Stimulated activated CD4-positive, alpha-beta T cell treated with anti-CD3 and anti-CD28 coated beads, Interleukin-15, amount 100 ng/mL, for 24 hours (primary cell): ENCODE measurements at places on chromosomes 13 and 19.

DNA sequence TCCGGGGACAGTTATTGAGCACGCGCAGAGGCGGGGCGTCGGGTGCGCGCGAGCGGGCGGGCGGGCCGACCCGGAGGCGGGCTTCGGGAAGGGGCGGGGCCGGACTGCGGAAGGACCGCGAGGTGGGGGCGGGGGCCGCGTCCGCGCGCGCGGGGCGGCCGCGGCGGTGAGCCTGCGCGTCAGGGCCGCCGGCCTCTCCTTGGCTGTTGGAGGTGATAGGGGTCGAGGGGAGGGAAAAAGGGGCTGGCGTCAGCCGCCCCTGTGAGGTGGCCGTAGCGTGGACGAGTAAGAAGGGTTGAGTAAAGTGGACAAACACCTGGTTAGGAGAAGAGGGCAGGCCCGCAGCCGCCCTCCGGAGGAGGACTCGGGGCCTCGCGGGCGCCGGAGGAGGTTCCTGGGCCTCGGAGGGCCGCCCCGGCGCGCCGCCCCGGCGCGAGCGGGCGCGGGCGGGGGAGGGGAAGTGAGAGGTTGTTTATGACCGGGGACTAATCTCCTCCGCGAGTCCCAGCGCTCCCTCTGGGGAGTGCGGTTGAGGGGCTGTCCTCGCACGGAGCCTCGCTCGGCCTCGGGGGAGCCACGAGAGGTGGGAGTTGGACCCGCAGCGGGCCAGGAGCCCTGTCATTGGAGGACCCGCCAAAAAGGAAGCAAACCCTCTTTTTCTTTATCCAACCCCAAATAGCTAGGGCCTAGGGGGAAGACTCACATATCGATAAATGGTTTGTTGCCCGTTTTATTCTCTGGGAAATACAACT is 547 bp upstream of the INTS6 start:
- DNase-seq, result peak; percentile 83

DNA sequence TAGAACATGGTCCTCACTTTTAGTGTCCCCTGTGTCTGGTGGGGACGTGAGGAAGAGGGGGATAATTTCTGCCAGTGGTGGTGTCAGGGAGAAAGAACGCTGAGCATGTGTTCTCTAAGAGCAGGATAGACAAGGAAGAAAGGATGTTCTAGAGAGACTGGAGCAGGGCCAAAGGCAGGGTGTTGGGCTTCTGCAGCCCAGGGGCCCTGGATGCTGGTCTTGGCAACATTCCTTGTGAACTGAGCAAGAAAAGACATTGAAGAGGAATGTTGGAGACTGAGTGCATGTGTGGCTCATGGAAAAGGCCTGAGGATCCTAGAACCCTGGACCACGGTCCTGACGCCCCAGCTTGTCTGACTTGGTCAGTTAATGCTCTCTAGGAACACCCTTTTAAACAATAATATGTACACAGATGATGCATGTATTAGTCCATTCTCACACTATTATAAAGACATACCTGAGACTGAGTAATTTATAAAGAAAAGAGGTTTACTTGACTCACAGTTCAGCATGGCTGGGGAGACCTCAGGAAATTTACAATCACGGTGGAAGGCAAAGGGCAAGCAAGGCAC is 33.6 kb upstream of the SLC10A2 start:
- no peak for DNase-seq

- DNase-seq, result no peak
Measured at GRCh38 chr13:84417416-84417815, 535.1 kb upstream of the SLITRK1 start.

DNA sequence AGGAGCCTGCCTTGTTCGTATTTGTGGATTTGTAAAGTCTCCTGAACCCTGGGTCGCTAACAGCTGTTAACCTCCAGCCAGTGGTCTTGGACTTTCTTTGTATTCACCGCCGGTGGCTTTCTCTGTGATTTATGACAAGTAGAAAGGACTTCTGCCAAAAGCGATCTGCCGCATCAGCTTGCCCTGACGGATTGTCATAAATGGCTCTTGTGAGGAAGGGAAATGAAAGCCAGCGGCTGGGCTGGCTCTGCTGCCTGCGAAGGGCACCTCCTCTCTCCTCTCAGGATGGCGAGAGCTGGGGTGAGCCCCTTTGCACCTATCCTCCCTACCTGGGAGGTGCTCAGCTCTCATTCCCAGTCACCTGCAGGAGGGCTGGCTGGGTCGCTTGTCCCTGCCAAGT is 25.6 kb downstream of the DHRS12 start:
- no peak for DNase-seq

GRCh38 chr19:32902448-32902847 is 32.9 kb upstream of the SLC7A9 start:
- DNase-seq, result no peak

GRCh38 chr19:37470216-37470615 is 1.1 kb downstream of the ZNF570 start:
- no peak for DNase-seq

DNA sequence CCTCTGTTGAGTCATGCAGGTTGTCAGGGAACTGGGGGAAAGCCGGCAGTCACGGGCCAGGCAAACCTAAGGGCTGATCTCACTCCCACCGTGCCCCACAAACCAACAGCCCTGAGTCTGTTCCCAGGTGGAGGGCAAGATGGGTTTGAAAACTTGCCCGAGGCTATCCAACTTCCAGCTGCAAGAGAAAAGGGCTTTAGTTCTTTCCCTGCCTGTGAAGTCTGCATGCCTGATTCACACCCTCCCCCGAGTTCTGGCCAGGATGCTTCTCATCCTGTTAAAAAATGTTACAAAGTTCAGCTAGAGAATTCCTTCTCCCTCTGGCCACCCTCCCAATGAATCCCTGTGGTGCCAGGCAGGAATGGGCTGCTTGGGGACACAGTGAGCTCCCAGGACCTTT is 33.1 kb downstream of the MYO16 start:
- DNase-seq, result no peak

DNA sequence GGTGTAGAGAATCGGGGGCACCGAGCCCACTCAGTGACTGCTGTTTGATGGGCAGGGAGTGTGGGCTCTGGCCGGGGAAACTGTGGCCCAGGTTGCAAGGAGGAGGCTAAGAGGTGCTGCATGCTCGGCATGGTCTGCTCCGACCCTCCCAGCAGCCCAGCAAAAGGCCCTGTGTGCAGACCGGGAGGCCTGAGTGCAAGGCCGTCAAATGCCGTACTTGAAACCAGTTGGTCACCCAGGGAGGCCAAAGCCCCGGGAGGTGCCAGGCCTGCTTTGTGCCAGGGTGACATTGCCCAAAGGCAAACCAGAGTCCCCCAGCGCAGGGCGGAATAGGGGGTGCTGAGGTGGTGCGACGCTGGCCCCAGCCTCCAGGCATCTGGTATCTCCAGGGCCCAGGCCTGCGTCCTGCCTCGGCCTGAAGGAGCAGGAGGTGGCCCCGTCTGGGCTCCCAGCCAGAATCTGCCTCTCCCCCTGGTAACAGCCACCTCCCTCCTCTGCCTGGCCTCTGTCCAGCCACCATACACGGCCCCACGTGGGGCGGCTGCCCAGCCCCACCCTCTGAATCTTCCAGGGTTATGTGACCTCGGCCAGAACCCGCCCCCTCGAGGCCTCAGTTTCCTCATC is 4.0 kb downstream of the PIK3R2 start:
- DNase-seq, result no peak

DNA sequence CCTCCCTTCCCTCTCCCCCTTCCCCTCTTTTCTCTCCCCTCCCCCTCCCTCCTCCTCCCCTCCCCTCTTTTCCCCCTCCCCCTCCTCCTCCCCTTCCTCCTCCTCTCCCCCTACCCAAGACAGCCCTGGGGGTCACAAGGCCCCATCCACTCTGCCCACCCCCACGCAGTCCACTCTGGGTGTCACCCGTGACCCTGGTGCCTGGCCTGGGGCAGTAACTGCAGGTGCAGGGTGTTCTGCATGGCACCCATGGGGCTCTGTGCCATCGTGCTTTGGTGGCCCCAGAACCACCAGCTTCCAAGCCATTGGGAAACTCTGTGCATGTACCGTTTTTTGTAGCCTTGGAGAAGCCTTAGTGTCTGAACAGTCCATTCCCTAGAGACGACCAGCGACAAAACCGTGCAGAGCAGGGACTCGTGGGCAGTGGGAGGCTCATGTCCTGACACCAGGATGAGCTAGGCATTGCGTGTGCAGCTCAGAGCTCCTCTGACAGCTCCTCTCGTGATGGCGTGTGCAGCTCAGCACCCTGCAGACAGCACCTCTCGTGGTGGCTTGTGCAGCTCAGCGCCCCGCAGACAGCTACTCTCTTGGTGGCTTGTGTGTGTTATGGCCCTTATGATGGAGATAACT is 43.7 kb upstream of the F7 start:
- no peak for DNase-seq

GRCh38 chr19:58361900-58362271 is 665 bp downstream of the ZNF497 start:
- peak; percentile 73 for DNase-seq

DNA sequence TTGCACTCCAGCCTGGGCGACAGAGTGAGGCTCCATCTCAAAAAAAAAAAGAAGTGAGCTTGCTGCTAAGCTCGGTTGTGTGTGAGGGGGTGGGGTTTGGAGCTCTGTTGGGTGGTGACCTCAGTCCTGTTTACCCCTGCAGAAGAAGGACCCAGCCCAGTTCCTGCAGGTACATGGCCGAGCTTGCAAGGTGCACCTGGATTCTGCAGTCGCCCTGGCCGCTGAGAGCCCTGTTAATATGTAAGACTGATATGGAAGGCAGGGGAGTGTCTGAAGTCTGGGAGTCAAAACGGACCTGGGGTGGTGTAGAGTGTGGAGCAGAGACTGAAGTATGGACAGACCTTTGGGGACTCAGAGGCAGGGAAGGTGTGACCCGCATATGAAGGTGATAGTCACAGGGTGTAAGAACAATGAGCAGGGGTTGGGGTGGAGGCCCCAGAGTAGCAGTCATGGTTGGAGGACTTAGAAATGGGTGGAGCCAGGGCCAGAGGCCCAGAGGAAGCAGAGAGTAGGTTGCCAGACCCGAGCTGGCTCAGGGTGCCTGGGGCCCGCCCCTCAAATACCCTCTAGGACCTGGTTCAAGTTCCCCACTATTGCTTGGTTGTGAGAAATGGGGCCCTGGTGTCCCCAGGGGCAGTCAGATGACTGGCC is 13.2 kb downstream of the CLASRP start:
- DNase-seq, result no peak
